ENCODE measurements at places on chromosomes 16 and 17. TPM values are rescaled to one million over a fixed set of nuclear protein-coding genes. Genes with fewer than 3 reads are reported as not detected.

KRTAP4-4 gene
- total RNA-seq = not detected

CD300H gene
- total RNA-seq = not detected

KRT23 gene
- 1.5 TPM for total RNA-seq

GJC1 gene
- 7.9 TPM for total RNA-seq

CCL7 gene
- 0.66 TPM for total RNA-seq

ZNF747 gene
- 16.4 TPM for total RNA-seq

KRT28 gene
- total RNA-seq = not detected

OR1F1 gene
- not detected for total RNA-seq

ENPP7 gene
- total RNA-seq = not detected

KRT27 gene
- not detected for total RNA-seq

KIF2B gene
- total RNA-seq = not detected

MYH2 gene
- 4,227 TPM for total RNA-seq

HCFC1R1 gene
- total RNA-seq = 97.6 TPM

ZNF469 gene
- total RNA-seq = 0.25 TPM

PDF gene
- 9.6 TPM for total RNA-seq

RAB26 gene
- 1.7 TPM for total RNA-seq

PMP22 gene
- 216 TPM for total RNA-seq

HSD17B1 gene
- 0.54 TPM for total RNA-seq

ASB16 gene
- 20.8 TPM for total RNA-seq

ENO3 gene
- total RNA-seq = 3,238 TPM

MRPL38 gene
- 168 TPM for total RNA-seq

IRX6 gene
- total RNA-seq = 0.45 TPM

SETD1A gene
- total RNA-seq = 14.9 TPM

OR1A1 gene
- not detected for total RNA-seq

SLC22A31 gene
- total RNA-seq = not detected

ZNF750 gene
- not detected for total RNA-seq

TAC4 gene
- not detected for total RNA-seq

SHISA9 gene
- 0.97 TPM for total RNA-seq

NPIPB6 gene
- total RNA-seq = 0.76 TPM

KRTAP4-3 gene
- not detected for total RNA-seq

SLC38A8 gene
- total RNA-seq = not detected

FA2H gene
- total RNA-seq = not detected

GRB2 gene
- 51.1 TPM for total RNA-seq

CDC6 gene
- 0.27 TPM for total RNA-seq

KRT16 gene
- total RNA-seq = 0.21 TPM

OMG gene
- total RNA-seq = not detected

RNF227 gene
- total RNA-seq = 2.6 TPM

ALOX15B gene
- total RNA-seq = 0.13 TPM

DCXR gene
- total RNA-seq = 216 TPM

ITGB4 gene
- 3.9 TPM for total RNA-seq

NUPR1 gene
- 23.7 TPM for total RNA-seq

PIRT gene
- not detected for total RNA-seq

All from psoas muscle (tissue), 8 donors.